Lung (tissue), 17 donors: ENCODE measurements at places on chromosomes 1 and 21.

DNA sequence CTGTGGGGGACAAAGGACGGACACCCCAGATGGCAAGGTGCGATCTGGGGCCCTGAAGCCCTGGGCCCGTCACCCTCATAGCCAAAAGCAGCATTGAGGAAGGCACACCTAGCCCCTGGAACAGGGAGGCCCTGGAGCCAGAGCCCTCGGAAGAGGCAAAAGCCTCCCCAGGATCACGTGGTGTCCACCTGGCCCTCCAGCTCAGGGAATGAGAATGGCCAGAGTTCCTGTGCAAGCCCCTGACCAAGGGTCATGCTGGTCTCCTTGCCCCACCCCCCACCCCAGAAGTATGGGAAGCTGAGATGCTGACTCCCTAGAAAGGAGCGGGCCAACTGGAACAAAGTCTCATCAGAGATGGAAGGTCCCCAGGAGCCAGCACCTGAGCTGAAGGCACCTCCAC, 1.0 kb upstream of the PDZK1IP1 start:
- no peak for DNase-seq

GRCh38 chr1:89692601-89693521, 59.9 kb downstream of the LRRC8C start:
- peak; percentile 44 for DNase-seq

DNA sequence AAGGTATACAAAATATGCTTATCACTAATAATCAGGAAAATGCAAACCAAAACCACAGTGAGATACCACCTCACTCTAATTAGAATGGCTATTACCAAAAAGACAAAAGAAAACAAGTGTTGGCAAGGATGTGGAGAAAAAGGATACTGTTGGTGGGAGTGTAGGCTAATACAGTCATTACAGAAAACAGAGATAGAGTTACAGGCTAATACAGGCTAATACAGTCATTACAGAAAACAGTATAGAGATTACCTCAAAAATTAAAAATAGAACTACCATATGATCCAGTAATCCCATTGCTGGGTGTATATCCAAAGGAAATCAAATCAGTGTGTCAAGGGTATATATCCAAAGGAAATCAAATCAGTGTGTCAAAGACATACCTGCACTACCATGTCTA, 238.4 kb downstream of the PLPP3 start:
- no peak for DNase-seq

DNA sequence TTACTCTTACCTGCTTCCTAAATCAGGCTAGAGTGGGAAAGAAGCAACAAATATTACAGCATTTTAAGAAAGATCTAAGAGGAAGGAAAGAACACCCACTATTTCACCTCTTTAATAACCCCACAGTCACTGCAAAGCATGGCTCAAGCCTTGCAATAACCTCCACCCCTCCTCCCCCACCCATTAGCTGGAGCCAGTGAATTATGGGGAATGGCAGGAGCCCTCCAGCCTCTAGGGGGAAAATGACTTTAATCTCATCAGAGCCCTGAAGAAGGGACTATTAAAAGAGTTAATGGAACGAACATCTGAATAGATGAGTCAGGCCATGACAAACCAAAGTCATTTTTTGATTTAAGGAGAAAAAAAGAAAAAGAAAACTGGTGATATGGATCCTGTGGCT, 630.7 kb upstream of the PLXNA2 start:
- DNase-seq, result no peak

- no peak for DNase-seq
These were observed 32.8 kb downstream of the ZC3H11B start for GRCh38 chr1:219580009-219580676.
